ENCODE measurements at places on chromosomes 4 and X.

DNA sequence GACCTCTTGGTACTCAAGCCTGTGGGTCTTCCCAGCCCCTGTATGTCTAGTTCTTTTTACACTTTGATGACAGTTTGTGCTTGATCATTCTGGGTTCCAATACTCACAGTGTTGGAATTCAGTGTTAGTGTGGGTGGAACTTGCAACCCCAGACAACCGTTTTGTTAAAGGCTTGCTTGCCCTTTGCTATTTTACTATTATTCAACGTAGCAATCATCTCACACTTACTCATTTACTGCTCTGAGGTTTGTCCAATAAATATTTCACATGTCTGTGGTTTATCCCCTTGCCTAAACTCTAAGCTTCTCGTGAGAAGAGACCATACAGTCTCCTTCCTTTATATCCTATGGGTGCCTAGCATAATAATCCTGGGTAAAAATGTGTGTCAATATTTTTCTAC lies 15.3 kb downstream of the CCNG2 start:
- no peak for DNase-seq

- no peak for DNase-seq
Measured at GRCh38 chr4:26267087-26267486, 53.7 kb upstream of the RBPJ start.

DNA sequence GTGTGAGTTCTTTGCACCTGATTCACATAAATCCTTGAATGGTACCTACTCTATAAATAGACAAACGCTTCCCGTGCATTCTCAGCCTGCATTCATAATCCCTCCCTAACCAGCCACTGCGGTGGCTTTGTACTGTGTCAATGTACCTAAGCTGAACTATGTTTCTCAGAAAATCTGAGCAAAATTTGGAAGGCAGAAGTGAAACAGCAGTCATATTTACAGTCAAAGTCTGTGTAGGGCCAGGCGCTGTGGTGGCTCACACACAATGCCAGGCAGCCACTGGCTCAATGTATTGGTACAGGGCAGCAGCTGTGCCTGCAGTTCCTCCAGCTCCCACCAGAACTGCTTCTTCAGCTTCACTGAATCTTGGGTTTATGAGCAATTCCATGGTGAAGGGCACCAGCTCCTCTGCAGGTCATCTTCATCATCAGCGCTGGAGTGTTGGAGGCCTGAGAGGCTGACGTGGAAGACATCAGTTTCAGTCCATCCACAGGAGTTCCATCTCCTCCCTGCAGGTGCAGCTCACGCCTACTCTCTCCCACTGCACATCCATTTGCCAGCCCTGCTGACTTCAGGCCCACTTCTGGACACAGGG lies 32.3 kb upstream of the IRF2 start:
- DNase-seq = peak; percentile 41

GRCh38 chr4:167873496-167873895 lies 218.8 kb upstream of the ANXA10 start:
- no peak for DNase-seq

- no peak for DNase-seq
Measured at GRCh38 chr4:164212134-164212533, 541.8 kb upstream of the SMIM31 start.

GRCh38 chr4:1039493-1040343 lies 28.3 kb downstream of the FGFRL1 start:
- DNase-seq = no peak

- DNase-seq = peak; percentile 73
Measured at GRCh38 chrX:141176586-141177451, at the start of gene LDOC1. TSS of gene LDOC1 (minus strand) at chrX:141177129. CDS start at chrX:141177021, 108 bp downstream.

DNA sequence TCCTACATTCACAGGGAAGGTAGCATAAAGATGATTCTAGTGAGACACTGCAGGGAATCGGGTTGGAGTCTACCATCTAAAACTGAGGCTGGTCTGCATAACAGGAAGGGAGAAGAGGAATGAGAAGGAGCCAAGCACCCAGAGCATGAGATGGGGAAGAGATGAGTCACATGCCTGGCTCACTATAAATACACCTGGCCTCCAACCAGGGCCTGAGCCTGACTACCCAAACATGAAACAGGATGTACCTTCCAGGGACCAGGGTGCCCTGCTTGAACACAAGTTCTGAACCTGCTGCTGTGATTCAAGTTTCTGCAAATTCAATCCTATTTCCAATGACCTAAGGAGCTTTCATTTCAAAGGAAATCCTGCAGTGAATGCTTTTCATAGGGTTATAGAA lies 24.9 kb downstream of the CD99L2 start:
- DNase-seq = no peak
